Esophagus (tissue), 2 donors: ENCODE measurements at places on chromosomes 4 and X. TPM values are rescaled to one million over a fixed set of nuclear protein-coding genes. Genes with fewer than 3 reads are reported as not detected.

Gene TRIM60
- polyA plus RNA-seq: not detected

Gene SLC49A3
- 3.8 TPM for polyA plus RNA-seq

Gene GPRASP1
- 2.4 TPM for polyA plus RNA-seq

Gene TCEAL3
- polyA plus RNA-seq: 9.5 TPM
